Caco-2 (cell line): ENCODE measurements at places on chromosomes 7 and 10. TPM values are rescaled to one million over a fixed set of nuclear protein-coding genes. Genes with fewer than 3 reads are reported as not detected.
A peak's percentile ranks its signal among the peaks of the same experiment; 100 is the strongest.

DNA sequence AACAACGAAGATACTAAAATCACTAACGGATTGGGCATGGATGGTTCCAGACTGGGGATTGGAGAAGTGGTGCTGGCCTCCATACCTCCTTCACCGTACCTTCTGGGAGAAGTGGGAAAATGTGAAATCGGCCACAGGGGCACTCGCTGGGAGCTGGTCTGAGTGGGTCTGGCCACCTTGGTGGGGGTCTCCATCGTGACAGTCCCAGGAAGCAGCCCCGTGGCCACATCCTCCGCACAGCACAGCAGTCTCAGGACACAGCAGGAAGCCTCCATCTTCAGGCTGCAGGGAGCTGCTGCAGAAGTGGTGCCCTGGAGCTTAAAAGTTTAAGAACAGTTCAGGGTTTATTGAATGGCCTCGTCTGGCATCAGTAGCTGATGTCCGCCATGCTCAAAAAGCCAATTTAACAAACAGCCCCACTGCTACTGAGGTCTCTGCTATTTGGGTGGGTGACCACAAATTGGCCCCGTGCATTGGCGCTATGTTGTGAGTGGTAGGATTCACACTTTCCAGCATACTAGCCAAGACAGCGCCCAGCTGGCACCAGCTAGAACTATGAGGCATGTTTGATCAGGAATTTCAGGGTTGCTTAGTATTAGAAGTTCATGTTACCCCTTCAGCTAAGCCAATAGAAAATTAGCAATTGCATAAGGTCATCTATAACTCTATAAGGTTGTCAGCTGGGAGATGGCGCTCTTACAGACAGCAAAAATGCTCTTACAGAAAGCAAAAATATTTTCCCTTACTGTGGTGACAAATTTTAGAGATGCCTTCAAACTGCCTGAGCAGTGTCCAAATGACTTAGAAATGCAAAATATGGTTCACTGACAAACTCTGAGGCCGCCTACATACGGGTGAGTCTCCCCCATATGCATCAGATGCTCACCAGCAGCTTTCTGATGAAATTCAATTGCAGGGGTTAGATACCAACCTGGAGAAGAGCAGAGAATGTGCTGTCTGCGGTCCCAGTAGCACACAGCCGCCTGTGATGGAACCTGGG lies 17.0 kb downstream of the PKD1L1 start:
- H3K27me3 ChIP-seq, result no peaks in the 10 kb centered on the region
- no peak for DNase-seq
- no peak overlapping the region for H3K4me3 ChIP-seq
- no peaks in the 10 kb centered on the region for H3K36me3 ChIP-seq
- no peak overlapping the region for H3K27ac ChIP-seq
- no peaks in the 10 kb centered on the region for H3K4me1 ChIP-seq

Gene ABCC2
- 128 and 129 TPM in 2 replicates for total RNA-seq

- no peak for DNase-seq
- H3K27ac ChIP-seq, result no peak overlapping the region
- H3K4me3 ChIP-seq, result no peak overlapping the region
- no peaks in the 10 kb centered on the region for H3K36me3 ChIP-seq
Measured at GRCh38 chr10:53162856-53163255, 390.3 kb upstream of the MBL2 start.

GRCh38 chr10:86295791-86296190 lies 70.8 kb downstream of the GRID1 start:
- no peak for DNase-seq
- no peaks in the 10 kb centered on the region for H3K27me3 ChIP-seq
- H3K27ac ChIP-seq, result no peak overlapping the region
- H3K4me1 ChIP-seq, result no peaks in the 10 kb centered on the region
- H3K4me3 ChIP-seq, result no peak overlapping the region

GRCh38 chr10:65394502-65395297 lies 1531.1 kb upstream of the LRRTM3 start:
- H3K4me1 ChIP-seq, result no peaks in the 10 kb centered on the region
- H3K27ac ChIP-seq, result no peak overlapping the region
- no peak for DNase-seq
- no peak overlapping the region for H3K4me3 ChIP-seq

Gene SORCS1
- not detected in 2 replicates for total RNA-seq

Gene LBX1
- not detected in 2 replicates for total RNA-seq

Gene SRI
- total RNA-seq, result 93.1 and 103 TPM in 2 replicates

GRCh38 chr7:27080844-27081436 lies 14.9 kb downstream of the HOXA1 start:
- peaks cover 37% of the 10 kb centered on the region for H3K4me1 ChIP-seq
- no peak overlapping the region for H3K4me3 ChIP-seq
- H3K27ac ChIP-seq, result peak overlapping the region; percentile 91

DNA sequence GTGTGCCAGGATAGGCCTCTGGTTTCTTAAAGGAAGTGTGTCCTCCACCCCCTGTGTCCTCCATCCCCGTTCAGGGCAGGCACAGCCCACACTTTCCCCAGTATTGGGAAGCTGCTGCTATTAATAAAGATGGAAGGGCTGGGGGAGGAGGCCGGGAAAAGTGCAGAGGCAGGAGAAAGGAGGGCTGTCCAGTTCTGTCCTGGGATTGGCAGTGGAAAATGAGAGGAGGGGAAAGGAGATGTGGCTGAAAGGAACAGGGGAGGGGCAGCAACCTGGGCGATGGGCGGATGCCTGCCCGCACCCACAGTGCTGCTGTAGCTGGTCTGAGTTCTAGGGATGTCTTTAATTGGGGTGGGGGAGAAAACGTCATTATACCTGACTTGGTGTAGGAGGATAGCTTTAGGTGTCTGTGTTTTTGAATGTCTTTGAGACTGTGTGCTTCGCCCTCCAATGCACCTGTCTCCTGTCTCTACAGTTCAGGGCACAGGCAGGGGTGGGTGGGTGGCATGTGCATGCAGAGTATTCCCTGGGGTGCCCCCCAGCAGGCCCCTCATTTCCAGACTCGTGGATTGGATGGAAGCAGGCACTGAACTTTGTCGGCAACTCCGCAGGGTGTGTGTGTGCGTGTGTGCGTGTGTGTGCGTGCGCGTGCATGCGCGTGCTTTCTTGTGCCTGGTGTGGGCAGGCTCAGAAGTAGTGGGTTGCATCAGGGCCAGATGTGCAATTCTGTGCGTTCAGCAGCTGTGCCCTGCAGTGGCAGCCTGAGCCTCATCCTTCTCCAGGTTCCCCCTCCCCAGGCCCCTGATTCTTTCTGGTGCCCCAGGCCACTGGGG lies 2.5 kb downstream of the TRIM8 start:
- DNase-seq, result no peak
- no peaks in the 10 kb centered on the region for H3K27me3 ChIP-seq
- peaks cover 11% of the 10 kb centered on the region for H3K4me1 ChIP-seq
- H3K4me3 ChIP-seq, result peak overlapping the region; percentile 74

DNA sequence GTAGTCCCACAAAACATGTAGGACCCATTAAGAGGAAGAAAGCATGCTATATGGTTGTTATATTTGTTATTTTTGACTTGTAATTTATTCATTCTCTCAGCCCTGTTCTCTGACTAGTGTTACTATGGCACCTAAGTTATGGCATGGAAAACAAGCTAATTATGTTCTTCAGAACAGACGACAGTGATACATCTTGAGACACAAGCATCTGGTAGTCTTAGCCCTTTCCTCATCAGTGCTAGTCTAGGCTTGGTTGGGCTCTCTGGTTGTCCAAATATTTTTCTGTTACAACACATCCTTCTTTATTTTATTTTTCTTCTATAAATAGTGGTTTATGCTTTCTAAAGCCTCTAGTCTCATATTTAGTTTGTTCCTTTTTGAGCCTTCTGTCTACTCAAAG lies 308.3 kb upstream of the KAT6B start:
- H3K27me3 ChIP-seq, result no peaks in the 10 kb centered on the region
- DNase-seq, result no peak
- H3K4me3 ChIP-seq, result no peak overlapping the region

Gene CCDC7
- total RNA-seq, result 0.72 and 1.2 TPM in 2 replicates

- H3K36me3 ChIP-seq, result no peaks in the 10 kb centered on the region
- H3K4me1 ChIP-seq, result peaks cover 57% of the 10 kb centered on the region
- DNase-seq, result peak; percentile 84
Measured at GRCh38 chr7:80722616-80723195, 84.3 kb downstream of the CD36 start.

GRCh38 chr7:92478095-92478494 lies 349 bp upstream of the ERVW-1 start:
- no peaks in the 10 kb centered on the region for H3K27me3 ChIP-seq
- no peak overlapping the region for H3K4me3 ChIP-seq
- no peak for DNase-seq
- H3K36me3 ChIP-seq, result no peaks in the 10 kb centered on the region
- H3K27ac ChIP-seq, result no peak overlapping the region
- H3K4me1 ChIP-seq, result peaks cover 16% of the 10 kb centered on the region

DNA sequence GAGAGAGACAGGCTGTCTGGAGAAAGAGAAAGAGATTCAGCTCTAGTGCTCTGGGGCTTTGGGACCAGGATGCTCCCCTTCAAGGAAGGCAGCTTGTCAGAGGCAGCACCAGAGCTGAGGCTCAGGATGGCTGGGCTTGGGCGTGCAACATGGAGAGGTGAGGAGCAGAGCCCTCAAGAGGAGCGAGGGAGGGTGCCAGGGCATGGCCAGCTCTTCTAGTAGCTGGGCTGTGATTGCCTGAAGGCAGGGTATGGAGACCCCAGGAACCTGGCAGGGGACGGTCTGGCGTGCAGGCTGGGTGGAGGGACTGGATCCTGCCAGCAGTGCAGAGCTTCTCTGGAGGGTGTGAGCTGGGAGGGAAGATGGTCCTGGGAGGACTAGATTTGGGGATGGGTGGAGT lies 40.2 kb downstream of the ANTXRL start:
- no peaks in the 10 kb centered on the region for H3K36me3 ChIP-seq
- H3K4me3 ChIP-seq, result no peak overlapping the region
- no peaks in the 10 kb centered on the region for H3K27me3 ChIP-seq
- H3K4me1 ChIP-seq, result no peaks in the 10 kb centered on the region
- no peak for DNase-seq
- peak overlapping the region; percentile 42 for H3K27ac ChIP-seq

GRCh38 chr10:94035982-94036765 lies 42.4 kb downstream of the PLCE1 start:
- no peak overlapping the region for H3K4me3 ChIP-seq
- no peaks in the 10 kb centered on the region for H3K36me3 ChIP-seq
- H3K4me1 ChIP-seq, result peaks cover 8% of the 10 kb centered on the region; the same call in 1 of the 2 replicates

GRCh38 chr10:92692697-92693533 lies 3.2 kb downstream of the HHEX start:
- H3K36me3 ChIP-seq, result no peaks in the 10 kb centered on the region; the same call in 1 of the 2 replicates
- H3K4me1 ChIP-seq, result peaks cover 37% of the 10 kb centered on the region
- no peak overlapping the region for H3K27ac ChIP-seq
- H3K27me3 ChIP-seq, result no peaks in the 10 kb centered on the region

Gene IMPDH1
- 39.9 and 43.5 TPM in 2 replicates for total RNA-seq

DNA sequence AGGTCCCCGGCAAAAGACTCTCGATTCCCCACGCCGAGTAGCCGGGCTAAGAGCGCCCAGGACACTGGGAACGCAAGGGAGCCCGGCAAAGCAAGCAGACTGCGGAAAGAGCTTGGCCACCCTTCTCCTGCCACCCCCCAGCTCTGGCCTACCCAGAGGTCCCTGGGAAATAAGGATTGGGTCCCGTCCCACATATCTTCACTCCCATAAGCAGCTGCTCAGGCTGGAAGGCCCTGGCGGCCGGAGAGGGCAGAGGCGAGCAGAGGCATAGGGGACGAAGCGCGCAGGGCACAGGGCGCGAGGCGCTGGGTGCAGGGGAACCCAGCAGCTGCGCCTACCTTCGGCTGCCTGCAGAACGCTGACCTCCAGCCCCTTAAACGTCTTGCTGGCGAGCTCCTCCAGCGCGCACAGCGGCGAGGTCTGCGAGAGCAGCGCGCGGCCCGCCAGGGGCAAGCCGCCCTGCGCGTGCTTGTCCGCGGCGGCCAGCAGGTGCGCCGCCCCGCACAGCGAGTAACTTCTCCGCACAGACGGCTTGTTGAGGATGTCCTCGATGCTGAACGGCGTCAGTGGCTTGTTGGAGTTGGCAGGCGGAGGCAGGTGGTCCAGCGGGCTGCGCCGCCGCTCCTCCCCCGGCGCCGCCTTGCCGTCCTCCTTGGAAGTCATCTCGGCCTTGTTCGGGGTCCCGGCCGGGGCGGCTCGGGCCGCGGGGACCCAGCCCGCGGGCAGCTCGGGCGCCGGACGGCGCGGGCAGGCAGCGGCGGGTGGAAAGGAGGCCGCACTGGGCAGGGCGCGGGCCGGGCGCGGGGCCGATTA lies 904 bp downstream of the LBX1 start:
- DNase-seq, result no peak
- H3K27me3 ChIP-seq, result peaks cover 17% of the 10 kb centered on the region
- H3K4me1 ChIP-seq, result peaks cover 12% of the 10 kb centered on the region; the same call in 1 of the 2 replicates
- no peak overlapping the region for H3K27ac ChIP-seq

Gene TFEC
- 38.3 and 45.1 TPM in 2 replicates for total RNA-seq

GRCh38 chr10:37125921-37126320 lies 523 bp downstream of the ANKRD30A start:
- no peak for DNase-seq
- H3K27ac ChIP-seq, result no peak overlapping the region
- H3K4me1 ChIP-seq, result no peaks in the 10 kb centered on the region
- H3K27me3 ChIP-seq, result no peaks in the 10 kb centered on the region
- H3K36me3 ChIP-seq, result no peaks in the 10 kb centered on the region
- no peak overlapping the region for H3K4me3 ChIP-seq

DNA sequence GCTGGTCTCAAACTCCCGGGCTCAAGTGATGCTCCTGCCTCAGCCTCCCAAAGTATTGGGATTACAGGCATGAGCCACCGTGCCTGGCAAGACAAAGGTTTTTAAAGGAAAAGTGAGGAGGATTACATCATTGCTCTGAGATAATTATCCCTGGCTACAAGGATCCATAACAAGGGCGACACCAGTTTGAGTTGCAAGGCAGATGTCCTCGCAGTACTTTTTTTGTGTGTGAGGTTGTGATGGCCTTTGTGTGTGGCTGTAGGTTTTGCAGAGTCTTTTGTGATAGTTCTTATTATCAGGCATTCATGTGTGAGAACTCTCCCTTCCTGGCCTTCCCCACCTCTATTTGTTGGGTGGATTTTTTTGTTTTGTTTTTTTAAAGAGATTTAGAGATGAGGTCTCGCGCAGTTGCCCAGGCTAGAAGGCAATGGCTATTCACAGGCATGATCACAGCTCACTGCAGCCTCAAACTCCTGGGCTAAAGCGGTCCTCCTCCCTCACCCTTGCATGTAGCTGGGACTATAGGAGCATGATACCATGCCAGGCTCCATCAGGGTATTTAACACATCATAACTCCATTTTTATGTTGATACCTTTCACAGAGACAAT lies 10.0 kb downstream of the BTBD16 start:
- no peak overlapping the region for H3K4me3 ChIP-seq
- H3K36me3 ChIP-seq, result no peaks in the 10 kb centered on the region
- no peaks in the 10 kb centered on the region for H3K27me3 ChIP-seq
- DNase-seq, result no peak
- peaks cover 15% of the 10 kb centered on the region for H3K4me1 ChIP-seq
- H3K27ac ChIP-seq, result no peak overlapping the region

GRCh38 chr10:22505911-22506685 lies 160.8 kb downstream of the SPAG6 start:
- DNase-seq, result no peak
- no peak overlapping the region for H3K27ac ChIP-seq
- H3K27me3 ChIP-seq, result no peaks in the 10 kb centered on the region
- H3K36me3 ChIP-seq, result no peaks in the 10 kb centered on the region
- H3K4me3 ChIP-seq, result no peak overlapping the region

Gene ZNF783
- 26.1 and 27.3 TPM in 2 replicates for total RNA-seq

- H3K27ac ChIP-seq, result no peak overlapping the region
- H3K27me3 ChIP-seq, result peaks cover 4% of the 10 kb centered on the region
- peaks cover 18% of the 10 kb centered on the region for H3K4me1 ChIP-seq
Measured at GRCh38 chr10:71396084-71396710, 523 bp upstream of the CDH23 start.

- H3K4me1 ChIP-seq, result no peaks in the 10 kb centered on the region
- DNase-seq, result no peak
- no peak overlapping the region for H3K27ac ChIP-seq
Measured at GRCh38 chr7:114356133-114356532, 58.5 kb upstream of the FOXP2 start.

- H3K4me3 ChIP-seq, result no peak overlapping the region
- peaks cover 5% of the 10 kb centered on the region; the same call in 1 of the 2 replicates for H3K36me3 ChIP-seq
- no peak for DNase-seq
Measured at GRCh38 chr10:49516216-49516970, 22.5 kb downstream of the ERCC6 start.

Gene KCNH2
- total RNA-seq, result 0.60 and 0.66 TPM in 2 replicates
